T-cell (primary cell): ENCODE measurements at places on chromosomes 1 and 21. TPM values are rescaled to one million over a fixed set of nuclear protein-coding genes. Genes with fewer than 3 reads are reported as not detected.

The LENEP gene
- 1.3 TPM for total RNA-seq

The TARS2 gene
- 30.2 TPM for total RNA-seq

The DEGS1 gene
- 44.4 TPM for total RNA-seq

The NUF2 gene
- total RNA-seq = 2.0 TPM

The PDE4B gene
- total RNA-seq = 103 TPM

The GSTM5 gene
- 0.43 TPM for total RNA-seq

The TMEM183A gene
- 68.4 TPM for total RNA-seq

The LCE1C gene
- total RNA-seq = not detected

The REN gene
- not detected for total RNA-seq

The GUCA2A gene
- not detected for total RNA-seq

The KCNJ15 gene
- total RNA-seq = 0.09 TPM

The TMEM240 gene
- total RNA-seq = 1.0 TPM

The CACNA1E gene
- total RNA-seq = not detected

The SLC37A1 gene
- total RNA-seq = 23.9 TPM

The CATSPER4 gene
- total RNA-seq = not detected

The TTC22 gene
- total RNA-seq = 11.1 TPM

The OR2G6 gene
- total RNA-seq = not detected

The XKR8 gene
- total RNA-seq = 14.4 TPM

The ETV3L gene
- not detected for total RNA-seq

The KRTAP13-3 gene
- total RNA-seq = not detected

The FAM131C gene
- not detected for total RNA-seq

The LPAR3 gene
- 7.0 TPM for total RNA-seq

The ANGPTL1 gene
- 0.22 TPM for total RNA-seq

The ANGPTL3 gene
- total RNA-seq = not detected

The DDR2 gene
- total RNA-seq = 0.66 TPM

The IBA57 gene
- total RNA-seq = 14.1 TPM

The MPZ gene
- 7.9 TPM for total RNA-seq

The MXRA8 gene
- 1.9 TPM for total RNA-seq

The DNAH14 gene
- 0.06 TPM for total RNA-seq

The FHAD1 gene
- not detected for total RNA-seq

The GBP1 gene
- 53.5 TPM for total RNA-seq

The FNDC10 gene
- 2.1 TPM for total RNA-seq

The MMP23B gene
- total RNA-seq = 6.2 TPM

The CDKN2C gene
- 5.0 TPM for total RNA-seq

The CCDC30 gene
- total RNA-seq = 3.7 TPM

The CRNN gene
- not detected for total RNA-seq

The TCEA3 gene
- total RNA-seq = 16.1 TPM

The B4GALT3 gene
- total RNA-seq = 69.3 TPM

The IFT25 gene
- 32.7 TPM for total RNA-seq

The ANKRD34A gene
- 1.9 TPM for total RNA-seq

The C1QA gene
- total RNA-seq = 0.79 TPM

The KCNC4 gene
- total RNA-seq = 19.4 TPM
